ENCODE measurements at places on chromosomes 13 and 19.
A peak's percentile ranks its signal among the peaks of the same experiment; 100 is the strongest.

- peak; percentile 68 for DNase-seq
Measured at GRCh38 chr19:58361900-58362271, 665 bp downstream of the ZNF497 start.

DNA sequence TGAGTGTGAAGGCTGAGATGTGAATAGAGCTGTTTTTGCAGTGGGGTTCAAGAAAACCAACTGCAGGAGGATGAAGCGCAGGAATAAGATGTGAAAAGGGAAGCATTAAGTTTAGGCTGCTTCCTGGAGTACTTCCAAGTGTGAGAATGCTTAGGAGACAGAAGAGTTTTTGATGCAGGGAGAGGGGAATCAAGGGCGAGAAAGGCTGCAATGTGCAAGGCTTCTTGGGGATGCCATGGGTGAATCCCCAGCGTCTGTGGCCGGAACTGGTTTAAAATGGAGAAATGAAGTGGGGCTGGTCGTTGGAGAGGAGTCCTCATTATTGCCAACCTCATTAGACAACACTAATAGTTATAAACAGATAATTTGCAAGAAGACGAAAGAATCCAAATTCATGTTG is 764.9 kb downstream of the LIG4 start:
- no peak for DNase-seq

DNA sequence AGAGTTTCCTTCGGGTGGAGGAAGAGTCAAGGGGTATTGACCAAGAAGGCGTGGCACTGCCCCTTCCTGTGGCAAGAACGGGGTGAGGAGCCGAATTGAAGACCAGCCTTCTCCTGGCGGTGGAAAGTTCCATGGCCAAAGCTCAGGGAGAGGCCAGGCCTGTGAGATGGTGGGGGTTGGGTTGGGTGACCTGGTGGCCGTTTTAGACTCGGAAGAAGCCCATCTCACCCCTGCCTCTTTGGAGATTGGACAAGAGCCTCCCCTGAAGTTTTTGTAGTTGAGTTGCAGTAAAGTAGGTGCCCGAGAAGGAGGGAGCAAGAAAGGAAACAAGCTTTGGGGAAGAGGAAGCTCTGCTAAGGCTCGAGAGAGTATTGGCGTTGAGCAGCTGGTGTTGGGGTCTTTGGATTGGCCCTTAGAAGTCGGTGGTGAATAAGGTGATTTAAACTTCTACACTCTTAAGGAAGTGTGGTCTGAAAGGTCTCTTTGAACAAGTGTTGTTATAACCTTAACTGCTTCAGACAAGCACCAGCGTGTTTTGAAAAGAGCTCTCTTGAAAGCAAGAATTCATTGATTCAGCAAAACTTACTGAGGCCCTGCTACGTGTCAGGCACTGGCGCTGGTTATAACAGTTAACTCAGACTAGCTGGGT is 964 bp downstream of the SPINT2 start:
- no peak for DNase-seq

- no peak for DNase-seq
Measured at GRCh38 chr13:52994051-52994450, 34.6 kb upstream of the OLFM4 start.

- DNase-seq, result no peak
Measured at GRCh38 chr19:13981467-13981866, 24.7 kb downstream of the RFX1 start.

DNA sequence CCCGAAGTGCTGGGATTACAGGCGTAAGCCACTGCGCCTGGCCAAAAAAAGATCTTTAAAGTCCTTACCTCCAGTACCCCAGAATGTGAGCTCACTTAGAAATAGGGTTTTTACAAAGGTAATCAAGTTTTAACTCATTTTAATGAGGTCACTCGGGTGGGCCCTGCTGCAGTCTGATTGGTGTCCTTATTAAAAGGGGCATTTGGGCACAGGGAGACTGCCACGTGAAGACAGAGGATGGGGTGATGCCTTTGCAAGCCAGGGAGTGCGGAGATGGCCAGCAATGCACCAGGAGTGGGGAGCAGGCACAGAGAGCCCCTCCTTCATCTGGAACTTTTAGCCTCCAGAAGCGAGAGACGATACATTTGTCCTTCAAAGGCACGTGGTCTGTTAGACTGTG is 11.7 kb downstream of the NKPD1 start:
- no peak for DNase-seq

Data from stimulated activated CD4-positive, alpha-beta T cell treated with anti-CD3 and anti-CD28 coated beads, Interleukin-1b, Interleukin-23, amount 100 ng/mL, for 48 hours (primary cell).